ENCODE measurements at places on chromosomes 4 and X.

GRCh38 chrX:155766321-155766720 is 114.8 kb upstream of the VAMP7 start:
- DNase-seq: no peak

DNA sequence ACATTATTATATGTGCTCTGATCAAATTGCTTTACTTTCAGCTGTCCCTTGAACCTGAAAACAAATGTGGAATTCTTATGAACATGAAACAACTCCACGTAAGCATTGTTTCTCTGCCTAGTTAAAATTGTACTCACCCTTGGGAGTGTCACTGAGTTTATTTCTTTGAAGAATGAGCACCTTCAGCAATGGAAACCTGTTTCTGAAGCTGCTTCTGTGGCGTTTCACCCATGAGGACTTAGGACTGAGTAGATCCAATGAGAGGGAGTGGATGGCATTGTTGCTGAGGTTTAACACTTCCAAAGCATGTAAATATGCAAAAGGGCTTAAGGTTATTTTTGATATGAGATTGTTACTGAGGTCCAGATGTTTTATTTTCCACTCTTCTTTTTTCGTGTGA is 3.2 kb downstream of the LRRC66 start:
- DNase-seq: no peak

DNA sequence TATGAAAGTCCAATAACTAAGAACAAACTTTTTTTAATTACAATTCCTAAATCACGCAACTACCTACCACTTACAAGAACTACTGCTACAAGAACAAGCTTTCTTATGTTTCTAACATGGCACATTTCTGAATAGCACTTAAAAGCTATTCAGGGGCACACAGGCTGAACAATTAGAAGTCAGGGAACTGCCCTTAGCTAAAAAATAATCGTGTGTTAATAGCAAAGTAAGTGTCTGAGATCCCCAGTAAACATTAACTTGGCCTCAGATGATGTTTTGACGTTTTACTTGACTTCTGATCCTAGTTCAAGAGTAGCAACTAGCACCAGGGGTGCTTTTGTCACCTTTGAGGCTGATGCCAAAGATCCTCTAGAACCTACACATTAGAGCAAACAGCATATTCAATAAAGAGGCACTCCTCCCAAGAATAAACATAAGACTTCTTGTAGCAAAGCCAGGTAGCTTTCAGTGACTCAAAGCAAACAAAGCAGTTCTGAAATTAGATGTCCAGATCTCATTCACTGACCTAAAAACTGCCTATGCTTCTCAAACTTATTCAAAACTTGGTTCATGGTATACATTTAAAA is 16.2 kb downstream of the SPOCK3 start:
- no peak for DNase-seq

DNA sequence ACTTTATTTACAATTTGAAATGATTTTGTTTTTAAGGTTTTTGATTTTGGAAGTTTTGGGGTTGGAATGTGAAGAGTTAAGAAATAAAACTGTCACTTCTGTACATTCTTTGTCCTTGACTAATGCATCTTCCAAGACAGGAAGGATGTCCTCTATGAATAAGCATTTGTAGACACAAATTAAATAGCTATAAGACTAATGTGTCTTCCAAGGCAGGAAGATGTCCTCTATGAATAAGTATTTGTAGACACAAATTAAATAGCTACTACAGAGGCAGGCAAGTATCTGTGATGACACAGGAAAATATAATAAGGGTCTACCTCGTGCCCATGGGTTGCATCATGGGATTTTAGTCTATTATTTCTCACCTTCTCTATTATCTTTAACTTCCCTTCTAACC is 14.5 kb downstream of the PRSS48 start:
- no peak for DNase-seq

GRCh38 chrX:69025802-69026301 is 139.4 kb downstream of the PJA1 start:
- no peak for DNase-seq

- no peak for DNase-seq
Measured at GRCh38 chrX:72100051-72100755, 31.5 kb downstream of the RTL5 start.

- no peak for DNase-seq
Measured at GRCh38 chr4:92012899-92013867, 290.6 kb upstream of the GRID2 start.

DNA sequence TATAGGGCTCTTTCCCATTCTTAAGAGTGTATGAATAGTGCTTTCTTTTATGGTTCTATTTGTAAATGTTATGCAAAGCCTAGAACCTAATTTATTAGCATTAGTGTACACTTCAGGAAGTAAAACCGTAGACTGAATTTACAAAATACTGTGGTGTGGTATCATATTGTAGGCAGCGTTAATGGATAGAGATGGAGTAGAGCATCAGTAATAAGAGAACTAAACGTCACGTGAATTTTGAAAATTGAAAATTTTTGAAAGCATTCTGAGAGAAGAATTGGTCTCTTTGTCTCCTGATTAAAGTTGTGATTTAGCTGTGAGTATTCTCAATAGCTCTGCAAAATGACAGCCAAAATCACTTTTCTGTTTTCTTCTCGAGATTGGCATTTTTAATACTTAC is 2.9 kb downstream of the STIM2 start:
- no peak for DNase-seq

GRCh38 chr4:153074486-153074885 is 129.8 kb upstream of the TRIM2 start:
- DNase-seq: no peak

DNA sequence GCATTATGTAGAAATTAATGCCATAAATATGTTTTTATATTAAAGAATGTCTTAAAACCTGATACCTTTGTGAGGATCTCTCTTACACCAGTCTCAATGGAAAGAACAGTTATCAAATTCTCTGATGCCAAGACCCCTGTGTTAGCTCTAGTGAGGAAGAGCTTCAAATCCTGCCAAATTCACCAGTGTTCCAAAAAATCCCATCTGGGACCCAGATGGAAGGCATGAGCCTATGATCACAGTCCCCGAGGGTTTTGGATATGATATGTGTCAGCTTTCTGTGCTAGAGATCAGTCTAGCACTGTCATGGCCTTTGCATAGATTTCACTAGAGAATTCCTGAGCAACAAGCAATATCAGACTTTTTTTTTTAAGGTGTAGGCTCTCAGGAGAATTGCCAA is 412.1 kb downstream of the UBE2NL start:
- no peak for DNase-seq

DNA sequence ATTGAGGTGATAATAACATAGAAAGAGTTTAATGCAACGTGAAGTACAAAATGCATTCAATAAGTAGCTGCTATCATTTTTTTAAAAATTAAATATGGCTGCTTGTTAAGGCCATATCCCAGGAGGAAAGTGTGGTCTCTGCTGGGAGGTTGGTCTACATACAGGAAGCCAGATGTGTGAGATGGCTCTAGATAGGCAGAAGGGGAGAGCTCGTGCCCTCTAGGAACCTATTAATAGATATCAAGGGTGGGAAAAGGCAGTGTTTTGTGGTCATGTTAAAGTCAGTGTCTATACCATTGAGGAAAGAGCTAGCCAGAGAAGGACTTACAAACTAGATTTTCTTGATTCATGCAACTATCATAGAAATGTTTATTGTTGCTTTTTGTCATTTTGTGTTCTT is 140.5 kb downstream of the KLHL8 start:
- DNase-seq: no peak

DNA sequence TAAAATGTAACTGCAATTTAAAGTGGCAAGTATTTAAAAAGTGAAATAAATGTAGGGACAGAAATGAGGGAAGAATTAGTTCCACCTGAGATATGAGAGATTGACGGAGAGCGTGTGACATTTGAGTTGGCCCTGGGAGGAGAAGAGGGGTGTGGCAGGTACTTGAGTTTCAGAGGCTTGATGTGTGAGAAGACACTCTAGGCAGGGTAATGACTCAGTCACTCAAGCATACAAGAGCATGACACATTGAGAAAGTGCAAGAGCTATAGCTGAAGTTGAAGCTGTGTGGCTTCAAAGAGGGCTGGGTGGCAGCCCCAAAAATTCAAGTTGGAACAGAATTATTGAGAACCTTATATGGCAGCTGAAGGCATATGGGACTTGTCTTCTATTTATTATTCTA is 420.5 kb downstream of the SLITRK2 start:
- no peak for DNase-seq

DNA sequence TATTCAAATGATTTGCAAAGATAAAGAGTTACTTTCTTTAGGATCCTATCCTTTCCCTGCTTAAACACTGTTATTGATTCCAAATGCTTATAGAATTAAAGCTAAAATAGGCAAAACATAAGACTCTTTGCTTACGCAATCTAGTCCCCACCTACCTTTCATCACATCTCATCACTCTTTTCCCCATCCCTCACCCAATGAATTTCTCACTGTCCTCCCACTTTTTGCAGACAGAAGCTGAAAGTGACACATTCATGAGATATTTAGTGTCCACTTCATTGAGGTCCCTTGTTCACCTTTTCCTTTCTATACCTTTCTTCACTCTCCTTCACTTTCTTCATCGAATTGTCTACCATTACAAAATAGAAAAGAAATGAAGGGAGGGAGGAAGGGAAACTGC is 424 bp downstream of the SATL1 start:
- DNase-seq: no peak

DNA sequence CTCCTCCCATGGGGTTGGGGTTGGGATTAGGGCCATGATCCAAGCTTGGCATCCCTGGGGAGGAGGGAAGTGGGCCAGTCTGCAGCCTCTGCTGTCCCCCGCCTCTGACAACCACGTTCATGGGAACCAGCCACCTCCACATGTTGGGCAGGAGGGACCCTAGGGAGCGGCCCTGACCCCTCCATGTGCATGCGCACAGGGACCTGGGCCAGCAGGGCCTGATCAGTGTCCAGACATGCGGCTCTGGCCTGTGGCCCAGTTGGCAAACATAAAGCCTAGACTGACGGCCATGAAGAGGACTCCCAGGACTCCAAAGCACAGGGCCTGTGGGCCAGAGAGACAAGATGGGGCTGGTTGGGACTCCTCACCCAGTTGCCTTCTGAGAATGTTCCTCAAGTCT is 11.3 kb downstream of the SLC38A5 start:
- no peak for DNase-seq

GRCh38 chrX:105636667-105637066 is 185.7 kb upstream of the NRK start:
- no peak for DNase-seq

DNA sequence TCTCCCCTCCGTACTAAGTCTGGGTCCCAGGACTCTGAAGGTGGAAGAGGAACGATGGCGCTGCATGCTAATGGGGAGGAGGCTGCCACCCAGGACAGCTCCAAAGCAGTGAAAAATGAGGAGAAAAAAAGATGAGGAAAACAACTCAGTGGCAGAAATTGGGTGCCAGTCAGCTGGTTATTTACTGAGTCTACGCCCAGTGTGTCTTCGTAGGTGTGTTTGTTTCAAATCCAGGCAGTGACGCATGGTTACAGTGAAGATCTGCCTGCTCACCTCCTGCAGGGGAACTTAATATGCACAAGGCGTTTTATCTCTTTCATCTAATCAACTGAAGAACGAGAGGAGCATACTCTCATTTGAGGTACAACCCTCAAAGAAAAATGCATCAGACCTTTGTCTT is 70.9 kb upstream of the FBXW7 start:
- DNase-seq: no peak

- DNase-seq: no peak
Measured at GRCh38 chr4:128477540-128477939, 189.9 kb upstream of the PGRMC2 start.

DNA sequence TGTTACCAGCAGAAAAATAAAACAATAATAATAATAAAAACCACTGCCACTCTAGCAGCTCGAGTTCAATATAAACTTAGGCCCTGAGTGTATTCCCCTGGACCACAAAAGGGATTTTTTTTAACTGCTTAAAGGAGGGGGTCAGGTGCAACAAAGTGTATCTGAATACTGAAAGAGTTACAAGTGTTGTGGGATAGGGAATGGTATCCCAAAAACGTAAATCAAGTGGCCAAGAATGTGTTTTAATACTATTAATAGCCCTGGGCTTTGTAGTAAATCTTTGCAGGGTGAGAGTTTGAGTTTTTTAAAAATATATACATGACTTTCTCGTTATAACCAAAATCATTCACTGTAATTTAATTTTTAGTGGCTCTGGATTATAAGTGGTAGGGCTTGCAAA is 860.1 kb upstream of the INTU start:
- no peak for DNase-seq

DNA sequence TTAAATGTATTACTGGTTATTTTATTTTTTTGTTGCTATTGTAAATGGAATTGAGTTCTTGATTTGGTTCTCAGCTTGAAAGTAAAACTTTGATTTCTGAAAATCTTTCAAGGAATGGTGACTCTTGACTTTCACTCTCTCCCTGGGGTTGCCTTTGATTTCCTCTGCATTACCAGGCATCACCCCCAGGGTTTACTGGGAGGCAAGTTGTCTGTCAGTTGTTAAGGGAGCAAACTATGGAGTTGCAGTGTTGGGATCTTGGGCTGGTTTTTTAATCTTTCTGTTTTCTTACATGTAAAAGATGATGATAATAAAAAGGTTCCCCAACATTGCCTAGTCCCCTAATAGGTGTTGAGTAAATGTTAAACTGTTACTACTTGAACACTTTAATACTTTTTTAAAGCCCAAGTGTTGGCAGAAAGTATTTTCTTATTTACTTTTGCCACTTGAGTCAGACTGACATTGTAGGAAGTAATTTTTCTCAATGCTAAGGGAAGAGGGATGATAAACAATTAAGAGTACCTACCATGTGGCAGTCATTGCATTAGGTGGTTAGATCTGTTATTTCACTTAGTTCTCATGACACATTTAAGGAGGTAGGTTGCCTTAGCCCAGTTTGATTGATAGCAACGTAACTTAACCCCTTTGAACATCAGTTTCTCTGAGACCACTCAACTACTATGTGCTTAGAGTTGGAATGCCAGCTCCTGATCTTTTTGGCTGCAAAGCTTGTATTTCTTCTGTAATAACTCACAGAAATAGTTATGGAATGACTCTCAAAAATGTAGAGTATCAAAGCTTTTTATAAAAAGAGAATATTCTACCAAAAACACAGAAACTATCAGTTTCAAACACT is 67.1 kb downstream of the DCLK2 start:
- no peak for DNase-seq

GRCh38 chr4:126957987-126958386 is 674.8 kb upstream of the INTU start:
- no peak for DNase-seq

- DNase-seq: no peak
Measured at GRCh38 chr4:132328761-132329160, 820.3 kb upstream of the PCDH10 start.

GRCh38 chr4:6257247-6258025 is 12.2 kb upstream of the WFS1 start:
- no peak for DNase-seq

GRCh38 chr4:129109965-129110824 is 14.2 kb downstream of the C4orf33 start:
- DNase-seq: no peak

DNA sequence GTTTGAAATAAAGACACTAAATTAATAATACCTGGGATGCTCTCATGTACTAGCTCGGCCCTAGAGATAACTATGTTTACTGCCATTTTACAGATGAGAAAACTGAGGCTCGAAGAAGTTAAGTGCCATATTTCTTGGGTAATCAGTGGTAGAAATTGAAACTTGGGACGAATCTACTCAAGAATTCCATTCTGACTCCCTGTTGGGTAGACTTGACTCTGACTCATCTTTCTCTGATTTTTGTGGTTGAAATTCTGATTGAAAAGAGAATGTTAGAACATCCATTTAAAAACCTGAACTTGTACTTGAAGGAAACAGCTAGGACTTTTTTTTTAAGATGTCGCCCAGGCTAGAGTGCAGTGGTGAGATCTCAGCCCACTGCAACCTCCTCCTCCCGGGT is 50.1 kb upstream of the NSUN7 start:
- DNase-seq: no peak

All from activated naive CD4-positive, alpha-beta T cell treated with anti-CD3 and anti-CD28 coated beads, Interleukin-2, amount 50 U/mL, for 16 hours (primary cell).